ENCODE measurements at places on chromosomes 6 and 20.

DNA sequence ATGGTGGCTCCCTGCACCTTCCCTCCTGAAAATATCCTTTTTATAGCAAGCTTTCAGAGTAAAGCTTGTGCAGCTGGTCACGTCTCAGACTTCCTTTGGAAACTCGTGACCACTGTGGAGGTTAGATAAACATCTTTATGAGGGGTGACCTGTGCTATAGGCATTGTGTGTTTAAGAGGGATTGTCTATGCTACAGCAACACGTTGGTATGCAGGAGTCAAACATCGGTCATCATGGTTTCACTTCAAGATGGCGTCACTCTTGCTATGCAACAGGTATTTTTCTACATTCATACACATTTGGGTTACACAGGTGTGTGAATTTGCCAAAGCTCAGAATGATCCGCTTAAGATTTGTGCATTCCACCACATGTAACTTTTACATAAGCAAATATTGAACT is 14.6 kb upstream of the BLCAP start:
- DNase-seq, result no peak

GRCh38 chr20:40393197-40394079 is 295.6 kb downstream of the MAFB start:
- no peak for DNase-seq

GRCh38 chr6:163646866-163647265 is 232.3 kb downstream of the QKI start:
- DNase-seq, result no peak

GRCh38 chr20:19769507-19769906 is 11.4 kb downstream of the RIN2 start:
- DNase-seq, result no peak

GRCh38 chr6:166955865-166956443 is 396 bp downstream of the RNASET2 start:
- DNase-seq, result no peak

GRCh38 chr6:39102071-39102820 is 12.7 kb downstream of the SAYSD1 start:
- DNase-seq, result no peak

GRCh38 chr6:69232911-69233448 is 563.8 kb downstream of the LMBRD1 start:
- DNase-seq, result peak; percentile 58

- no peak for DNase-seq
Observed at GRCh38 chr6:109081516-109082187, 13.0 kb downstream of the SESN1 start.

- DNase-seq, result peak; percentile 51
Observed at GRCh38 chr6:151757506-151757955, 50.0 kb upstream of the ESR1 start.

- DNase-seq, result no peak
Observed at GRCh38 chr20:23257106-23257761, 93.4 kb upstream of the NXT1 start.

GRCh38 chr20:61812845-61813485 is 252.7 kb downstream of the TAF4 start:
- no peak for DNase-seq

DNA sequence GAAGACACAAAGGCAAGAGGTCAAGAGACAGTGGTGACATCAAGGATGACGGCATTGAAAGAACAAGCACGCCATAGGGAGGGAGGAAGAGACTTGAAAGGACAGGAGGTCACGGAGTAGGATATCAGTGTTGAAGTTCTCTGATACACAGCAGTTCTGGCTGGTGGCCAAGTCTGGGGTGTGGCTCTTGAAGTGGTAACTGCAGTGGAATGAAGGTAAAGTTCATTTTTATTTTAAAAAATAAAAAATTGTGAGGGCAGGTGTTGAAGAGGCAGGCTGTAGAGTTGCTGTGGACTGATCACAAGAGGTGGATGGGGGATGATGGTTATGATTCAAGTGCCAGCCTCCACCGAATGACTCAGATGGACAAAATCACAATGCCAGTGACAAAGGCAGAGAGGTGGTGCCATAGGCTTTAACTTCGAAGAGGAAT is 53.2 kb upstream of the BMP2 start:
- no peak for DNase-seq

DNA sequence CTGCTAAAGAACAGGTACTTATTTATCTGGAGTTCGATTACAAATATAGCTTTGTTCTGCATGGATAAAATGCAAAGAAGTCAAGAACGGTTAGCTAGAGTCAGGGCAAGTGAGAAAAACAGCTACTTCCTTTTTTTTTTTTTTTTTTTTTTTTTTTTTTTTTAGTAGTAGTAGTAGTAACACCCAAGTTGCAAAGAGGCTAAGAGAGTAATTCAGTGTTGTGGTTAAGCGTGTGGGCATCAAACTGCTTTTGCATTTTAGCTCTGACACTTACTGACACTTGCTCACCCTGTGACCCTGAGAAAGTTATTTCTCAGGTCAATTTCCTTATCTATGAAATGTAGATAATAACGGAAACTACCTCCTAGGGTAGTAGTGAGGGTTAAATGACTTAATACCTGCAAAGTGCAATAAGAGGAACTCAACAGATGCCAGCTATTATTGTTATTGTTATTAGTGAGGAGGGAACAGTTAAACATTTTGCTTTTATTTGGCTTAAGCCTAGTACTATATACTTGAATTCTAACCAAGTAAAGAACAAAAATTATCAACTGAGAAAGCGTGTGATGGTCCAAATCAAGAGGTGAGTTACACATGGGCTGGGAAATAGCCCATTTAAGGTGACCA is 86.7 kb upstream of the BACH2 start:
- DNase-seq, result peak; percentile 39

DNA sequence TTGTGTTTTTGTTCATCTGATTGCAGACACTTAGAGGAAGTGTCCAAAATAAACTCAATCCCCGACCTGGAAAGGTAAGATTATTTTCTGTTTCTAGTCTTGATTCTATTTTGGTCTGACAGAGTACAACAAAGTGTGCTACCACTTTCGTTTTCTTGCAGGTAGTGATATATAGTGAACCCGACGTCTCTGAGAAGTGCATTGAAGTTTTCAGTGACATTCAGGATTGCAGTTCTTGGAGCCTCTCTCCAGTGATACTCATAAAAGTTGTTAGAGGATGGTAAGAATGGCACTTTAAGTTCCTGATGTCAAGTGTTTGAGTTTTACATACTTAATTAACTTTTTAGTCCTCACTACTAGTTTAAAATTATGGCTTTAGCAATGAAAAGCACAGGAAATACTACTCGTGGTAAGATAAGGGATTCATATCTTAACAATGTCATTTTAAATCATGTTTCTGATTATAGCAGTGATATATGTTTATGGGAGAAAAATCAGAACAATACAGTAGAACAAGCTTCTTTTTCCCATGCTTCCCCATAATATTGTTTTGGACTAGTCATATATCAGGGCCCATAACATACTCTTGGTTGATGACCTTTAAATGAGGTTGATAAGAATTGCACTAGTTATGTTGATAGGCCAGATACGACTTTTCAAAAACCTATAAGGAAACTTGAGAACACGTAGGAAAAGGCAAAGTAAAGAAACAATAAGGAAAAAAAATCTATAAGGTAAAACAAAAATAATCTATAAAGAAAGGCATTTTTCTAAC is 104.0 kb downstream of the RTN4IP1 start:
- no peak for DNase-seq
